Cerebellar nuclear complex (tissue), 1 donor: ENCODE measurements at places on chromosomes 2 and 18.

DNA sequence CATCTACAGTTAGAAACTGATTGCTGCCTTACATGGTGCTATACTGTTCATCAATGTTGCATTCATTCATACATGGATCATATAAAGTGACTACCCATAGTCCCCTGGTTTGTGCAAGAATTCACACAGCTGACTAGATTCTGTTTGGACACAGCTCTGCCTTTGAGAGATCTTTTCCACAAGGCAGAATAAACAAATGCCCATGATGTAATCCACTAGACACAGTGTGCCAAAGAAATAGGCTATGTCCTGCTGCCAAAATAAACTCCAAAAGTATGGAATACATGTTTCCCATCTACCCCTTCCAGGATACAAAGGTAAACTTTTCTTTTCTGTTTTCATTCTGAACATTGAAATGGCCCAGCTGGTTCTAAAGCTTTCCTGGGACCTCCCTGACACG is 269.4 kb upstream of the CHAC2 start:
- DNase-seq: no peak

DNA sequence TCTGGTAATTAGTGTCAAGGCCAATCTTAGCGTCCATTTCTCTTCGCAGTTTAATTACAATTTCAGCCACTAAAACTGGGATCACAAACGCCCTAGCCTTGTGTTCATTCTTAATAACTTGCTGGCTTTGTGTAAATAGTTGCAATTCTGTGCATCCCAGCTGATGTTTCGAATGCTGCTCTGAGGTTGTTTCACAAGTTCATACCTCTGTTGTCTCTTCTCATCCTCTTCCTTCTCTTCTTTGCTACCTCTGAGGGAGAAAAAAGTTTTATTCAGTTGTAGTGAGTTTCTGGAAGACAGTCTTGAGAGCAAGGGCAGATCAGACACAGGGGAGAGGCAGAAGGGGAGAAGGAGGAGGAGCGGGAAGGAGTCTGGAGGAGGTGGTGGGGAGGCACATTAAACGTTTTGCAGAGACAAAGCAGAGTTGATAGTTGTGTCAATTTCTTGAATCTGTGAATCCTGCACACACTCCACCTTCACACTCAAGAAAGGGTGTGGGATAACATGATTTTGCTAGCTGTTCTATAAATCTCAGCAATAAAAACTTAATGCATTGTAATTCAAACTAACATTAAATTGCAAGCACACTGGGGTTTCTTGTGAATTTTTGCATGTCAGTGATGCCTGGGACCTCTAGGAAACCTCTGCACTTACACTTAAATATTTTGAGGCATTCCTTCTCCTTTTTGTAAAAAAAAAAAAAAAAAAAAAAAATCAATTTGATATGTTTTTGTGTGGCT is 6.8 kb downstream of the MEIS1 start:
- no peak for DNase-seq

GRCh38 chr18:63528863-63529492 is 13.2 kb upstream of the SERPINB12 start:
- no peak for DNase-seq

GRCh38 chr2:231335591-231335990 is 59.9 kb upstream of the B3GNT7 start:
- no peak for DNase-seq

DNA sequence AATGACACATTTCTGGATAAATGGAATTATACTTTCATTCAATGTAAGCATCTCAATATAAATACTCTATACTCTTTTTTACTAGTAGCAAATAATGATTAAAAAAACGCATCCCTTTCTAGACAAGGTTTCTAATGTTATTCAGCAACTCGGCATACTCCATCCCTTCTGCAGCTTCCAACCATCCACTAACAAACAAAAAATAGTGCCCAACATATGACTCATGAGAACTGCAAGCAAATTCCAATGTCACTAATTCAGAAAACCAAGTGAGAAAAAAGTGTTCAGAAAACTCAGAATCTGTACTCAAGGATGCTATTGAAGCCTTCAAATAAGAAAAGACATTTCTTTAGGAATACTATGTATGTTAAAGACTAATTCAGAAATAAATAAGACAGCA is 140.0 kb downstream of the BAZ2B start:
- DNase-seq: no peak

- no peak for DNase-seq
These were observed 12.5 kb upstream of the HOXD1 start for GRCh38 chr2:176175709-176176607.

DNA sequence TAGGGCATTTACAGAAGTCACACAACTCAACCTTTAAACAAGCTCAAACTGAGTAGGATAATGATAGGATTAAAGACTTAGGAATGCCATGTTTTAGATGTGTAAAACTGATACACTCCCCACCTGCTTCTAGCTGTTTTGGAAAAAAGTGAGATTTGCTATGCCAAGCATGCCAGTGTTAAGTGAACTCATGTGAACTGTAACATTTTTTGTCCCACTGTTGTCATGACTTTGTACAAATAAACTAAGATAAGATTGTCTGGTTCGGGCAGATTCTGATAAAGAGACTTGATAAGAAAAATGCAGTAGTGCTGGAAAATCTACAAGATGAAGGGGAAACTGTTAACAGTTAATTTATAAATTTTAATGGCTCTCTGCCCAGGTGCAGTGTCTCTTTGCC is 66.5 kb downstream of the GLS start:
- no peak for DNase-seq

- no peak for DNase-seq
These were observed 7.9 kb upstream of the PDCL3 start for GRCh38 chr2:100554798-100555407.

GRCh38 chr18:38297910-38298309 is 732.3 kb upstream of the CELF4 start:
- no peak for DNase-seq

- no peak for DNase-seq
These were observed 190.4 kb upstream of the ID2 start for GRCh38 chr2:8491296-8492027.

DNA sequence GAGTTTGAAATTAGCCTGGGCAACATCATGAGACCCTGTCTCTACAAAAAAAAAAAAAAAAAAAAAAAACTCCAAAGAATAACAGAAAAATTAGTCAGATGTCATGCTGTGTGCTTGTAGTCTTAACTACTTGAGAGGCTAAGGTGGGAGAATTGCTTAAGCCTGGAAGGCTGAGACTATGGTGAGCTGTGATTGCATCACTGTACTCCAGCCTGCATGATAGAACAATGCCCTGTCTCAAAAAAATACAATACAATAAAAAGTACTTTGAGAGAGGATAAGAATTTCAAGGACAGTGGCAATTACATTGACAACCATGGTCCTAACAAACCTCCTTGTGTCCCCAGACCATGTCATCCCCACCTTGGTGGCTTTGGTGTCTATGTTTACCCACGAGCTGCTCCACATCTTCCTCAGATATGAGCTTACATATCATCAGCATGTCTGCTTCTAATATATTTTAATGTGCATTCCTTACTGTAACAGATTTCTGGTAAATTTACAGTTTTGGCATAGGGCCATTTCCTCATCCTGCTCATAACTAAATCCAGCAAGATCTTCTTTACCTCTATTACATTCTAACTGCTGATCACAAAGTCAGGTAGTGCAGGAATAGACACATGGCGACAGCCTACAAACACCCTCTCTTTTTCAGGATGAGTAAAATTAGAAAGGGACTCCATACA is 437.7 kb upstream of the HNRNPA3 start:
- no peak for DNase-seq

DNA sequence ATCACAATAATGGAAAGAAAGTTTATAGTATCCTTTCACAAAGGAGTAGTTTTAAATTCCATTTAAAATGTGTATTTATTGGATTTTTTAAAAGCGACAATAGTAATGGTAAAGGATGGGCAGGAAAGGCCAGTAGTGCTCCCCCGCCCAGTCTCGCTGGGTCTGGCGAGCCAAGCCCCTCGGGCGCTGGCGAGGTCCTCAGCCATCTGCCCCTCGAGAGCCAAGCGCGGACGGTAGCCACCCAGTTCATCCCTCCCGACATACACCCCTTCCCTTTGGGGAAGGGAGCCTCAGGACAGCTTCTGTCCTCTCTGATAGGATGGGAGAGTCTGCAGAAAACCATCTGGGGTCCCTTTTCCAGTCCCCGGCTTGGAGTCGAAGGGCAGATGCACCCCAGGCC is 45.2 kb downstream of the BOLA3 start:
- DNase-seq: no peak

DNA sequence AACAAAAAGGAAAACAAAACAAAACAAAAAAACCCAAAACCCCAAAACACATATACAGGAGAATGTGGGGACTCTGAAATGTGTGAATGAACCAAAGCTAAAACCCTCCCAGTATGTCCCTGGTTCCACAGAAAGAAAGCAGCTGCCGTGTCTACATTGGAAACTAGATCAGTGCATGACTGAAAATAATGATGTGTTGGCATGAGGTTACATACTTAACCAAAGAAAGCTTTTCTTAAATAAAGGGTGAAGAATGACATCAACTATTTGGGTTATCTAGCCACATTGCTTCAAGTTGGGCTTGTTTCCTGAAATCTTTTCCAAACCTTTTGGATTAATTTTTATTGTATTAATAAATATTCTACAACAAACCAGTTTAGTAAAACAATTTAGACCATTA is 91.9 kb upstream of the FN1 start:
- DNase-seq: no peak

- no peak for DNase-seq
These were observed 92.2 kb upstream of the PID1 start for GRCh38 chr2:229363185-229363814.

DNA sequence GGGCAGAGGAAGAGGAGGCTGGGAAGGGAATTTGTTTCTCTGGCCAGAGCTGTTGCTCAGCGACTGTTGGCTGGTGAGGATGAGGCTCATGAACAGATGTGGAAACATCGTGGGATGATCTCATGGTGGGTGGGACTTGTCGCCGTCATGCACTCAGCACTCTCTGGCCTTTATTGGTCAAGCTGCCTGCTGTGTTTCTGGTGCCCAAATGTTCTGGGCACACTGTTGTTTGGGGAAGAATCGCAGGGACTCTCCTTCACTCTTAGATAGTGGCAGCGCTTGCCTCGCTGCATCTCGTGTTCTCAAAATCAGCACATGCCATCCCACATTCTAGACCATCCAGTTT is 145.6 kb downstream of the AGAP1 start:
- no peak for DNase-seq

- no peak for DNase-seq
These were observed 784.8 kb upstream of the CDH2 start for GRCh38 chr18:28961669-28962228.

DNA sequence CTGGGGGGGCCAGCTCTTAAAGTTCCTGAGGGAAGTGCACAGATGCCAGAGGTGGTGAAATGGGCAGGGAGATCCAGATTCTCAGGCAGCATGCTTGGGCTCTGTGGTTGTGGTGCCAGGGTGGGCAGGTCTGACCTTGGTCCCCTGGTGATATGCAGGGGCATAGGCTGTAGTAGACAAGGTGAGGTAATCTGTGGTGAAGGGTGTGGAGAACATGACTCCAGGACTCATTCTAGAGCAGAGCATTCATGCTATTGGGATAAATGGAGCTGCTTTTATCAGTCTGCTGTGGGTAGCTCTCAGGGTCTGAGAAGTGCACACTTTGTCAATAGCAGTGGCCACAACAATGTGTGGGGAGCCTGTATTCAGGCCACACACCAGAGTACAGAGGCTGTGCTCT is 16.9 kb downstream of the ACVR1C start:
- DNase-seq: no peak

DNA sequence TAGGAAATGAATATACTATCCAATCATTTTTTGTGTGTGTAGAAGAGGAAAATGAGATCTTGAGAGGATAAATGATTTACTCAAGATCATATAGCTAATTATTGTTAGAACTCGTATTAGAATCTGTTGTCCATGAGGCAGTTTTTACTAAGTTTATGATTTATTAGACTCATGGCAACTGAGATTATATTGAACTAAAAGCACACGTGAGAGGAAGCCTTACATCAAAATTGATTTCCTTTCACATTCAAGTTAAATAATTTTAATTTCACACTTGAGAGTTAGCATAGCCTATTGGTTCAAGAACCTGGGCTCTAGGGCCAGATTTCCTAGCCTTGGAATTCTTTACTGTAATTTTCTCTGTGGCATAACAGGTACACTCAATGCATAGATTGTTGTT is 552.3 kb downstream of the ERBB4 start:
- no peak for DNase-seq

GRCh38 chr2:71358931-71359671 is 27.5 kb downstream of the ZNF638 start:
- no peak for DNase-seq

GRCh38 chr2:240687741-240688552 is 3.7 kb upstream of the AQP12A start:
- DNase-seq: no peak

DNA sequence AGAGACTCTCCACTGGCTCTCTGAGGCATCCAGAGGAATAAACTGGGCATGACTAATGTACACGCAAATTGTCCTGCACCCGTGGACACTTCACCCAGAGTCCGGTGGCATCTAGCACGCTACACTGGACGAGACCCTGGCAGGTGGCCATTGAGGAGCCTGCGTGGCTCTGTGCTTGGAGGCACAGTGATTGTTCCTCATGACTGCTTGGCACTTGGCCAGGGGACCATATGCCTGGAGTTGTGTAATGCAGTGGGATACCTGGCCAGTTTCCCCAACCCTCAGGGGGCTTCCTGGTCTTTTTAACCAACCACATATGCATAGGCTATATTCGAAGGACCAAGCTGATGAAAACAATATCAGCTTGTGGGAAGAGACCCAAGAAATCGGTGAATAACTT is 66.6 kb downstream of the MTCL1 start:
- DNase-seq: peak; percentile 99

DNA sequence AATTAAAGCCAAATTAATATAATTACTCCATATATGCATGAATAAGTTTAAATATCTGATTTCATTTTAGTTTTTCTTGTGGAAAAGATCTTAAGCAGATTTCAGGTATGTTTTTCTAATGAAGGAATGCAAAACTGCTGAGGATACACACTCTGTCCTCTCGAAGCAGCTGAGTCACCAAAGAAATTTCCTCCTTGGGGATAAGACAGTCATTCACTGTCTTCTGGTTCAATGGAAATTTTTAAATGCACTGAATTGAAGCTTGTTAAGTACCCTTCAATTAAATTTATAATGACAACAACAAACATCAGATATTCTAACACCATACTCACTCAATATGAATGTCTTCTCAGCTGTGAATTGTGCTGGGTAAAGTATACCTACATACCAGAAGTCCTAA is 101.5 kb upstream of the DNER start:
- no peak for DNase-seq

- no peak for DNase-seq
These were observed 3.4 kb downstream of the CYTIP start for GRCh38 chr2:157440404-157441071.

DNA sequence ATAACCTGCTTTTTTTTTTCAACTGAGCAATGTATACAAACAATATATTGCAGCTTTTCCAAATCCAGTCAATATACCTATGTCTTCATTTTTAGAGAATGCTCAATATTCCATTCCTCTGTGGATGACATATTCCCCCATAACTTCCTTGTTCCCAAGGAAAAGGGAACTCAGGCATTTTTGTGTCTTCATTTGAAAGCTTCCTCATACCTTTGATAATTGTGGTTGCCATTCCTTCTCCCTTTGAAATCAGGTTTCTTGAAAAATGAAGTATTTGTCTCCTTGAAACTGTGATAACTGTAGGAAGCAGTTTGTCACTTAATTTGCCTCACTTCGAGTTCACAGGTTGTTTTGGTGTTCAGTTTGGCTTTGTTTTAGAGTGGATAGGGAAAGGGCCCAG is 13.5 kb downstream of the ELAC1 start:
- DNase-seq: no peak

- DNase-seq: no peak
These were observed 11.9 kb upstream of the ADNP2 start for GRCh38 chr18:80097201-80097600.
